ENCODE measurements at places on chromosomes 6 and 20. TPM values are rescaled to one million over a fixed set of nuclear protein-coding genes. Genes with fewer than 3 reads are reported as not detected.

DNA sequence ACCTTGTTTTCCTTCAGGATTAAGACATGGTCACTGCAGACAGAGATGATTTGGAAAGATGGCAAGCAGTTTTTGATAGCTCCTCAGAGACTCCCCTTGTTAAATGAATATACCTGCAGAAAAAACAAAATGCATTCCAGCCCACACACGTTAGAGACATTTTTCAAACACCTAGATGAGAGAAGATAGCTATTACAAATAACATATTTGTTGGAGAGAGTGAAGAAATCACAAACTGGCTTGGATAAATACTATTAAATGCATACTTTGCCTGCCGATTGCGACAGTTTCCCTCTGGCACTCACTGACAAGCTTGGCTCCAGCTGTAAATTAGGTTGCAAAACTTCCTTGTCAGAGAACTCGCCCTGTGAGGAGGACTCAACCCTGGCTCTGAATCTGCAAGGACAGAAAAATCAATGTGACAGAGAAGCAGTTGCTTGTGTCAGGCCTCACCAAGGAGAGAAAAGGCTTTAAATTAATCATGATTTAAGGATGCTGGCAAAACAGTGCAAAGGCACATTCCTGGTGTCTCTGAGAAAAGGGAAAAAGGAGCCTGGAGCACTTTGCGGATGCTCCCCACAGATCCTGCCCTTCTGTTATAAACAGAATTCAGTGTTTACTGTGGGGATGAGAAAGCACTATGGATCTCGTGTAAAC is 423.7 kb upstream of the MARCKS start:
- DNase-seq, result peak; percentile 18

- DNase-seq, result no peak
These were observed 301.2 kb downstream of the LRFN2 start for GRCh38 chr6:40285996-40286395.

DNA sequence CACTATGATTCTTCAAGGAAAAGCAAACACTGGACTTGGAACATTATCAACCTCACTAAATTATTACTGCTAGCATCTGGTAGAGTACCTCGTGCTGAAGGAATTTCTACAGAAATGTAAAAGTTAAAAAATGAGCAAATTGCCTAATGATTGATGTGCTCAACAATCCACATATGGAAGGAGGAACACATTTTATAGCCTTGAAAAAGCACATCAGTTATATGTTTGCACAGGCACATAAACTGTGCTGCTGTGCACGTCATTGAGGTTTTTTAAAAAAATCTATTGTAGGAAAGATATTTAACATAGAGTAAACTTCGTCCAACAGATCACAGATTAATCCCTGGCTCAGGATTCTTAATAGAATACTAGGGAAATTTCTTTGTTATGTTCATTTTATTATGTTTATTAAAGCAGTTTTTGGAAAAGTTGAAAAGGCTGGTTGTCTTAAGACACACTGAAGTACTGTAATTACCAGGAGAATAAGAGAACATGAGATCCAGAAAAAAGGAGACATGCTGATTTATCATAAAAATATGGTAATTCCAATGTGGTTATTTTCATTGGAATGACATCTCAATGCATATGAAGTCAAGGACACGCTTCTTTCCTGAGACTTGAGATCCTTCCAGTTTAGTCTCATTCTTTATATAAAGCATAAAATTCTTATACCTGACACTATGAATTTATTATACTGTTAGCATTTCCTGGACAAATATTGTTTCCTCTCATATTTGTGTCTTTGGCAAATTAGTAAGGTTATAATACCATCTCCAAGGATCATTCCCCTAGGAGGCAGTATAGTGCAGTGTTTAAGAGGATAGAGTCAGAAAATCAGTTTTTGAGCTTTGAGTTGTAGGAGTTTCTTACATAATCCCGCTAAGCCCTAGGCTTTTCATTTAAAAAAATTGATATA is 511.1 kb downstream of the TENT5A start:
- no peak for DNase-seq

DNA sequence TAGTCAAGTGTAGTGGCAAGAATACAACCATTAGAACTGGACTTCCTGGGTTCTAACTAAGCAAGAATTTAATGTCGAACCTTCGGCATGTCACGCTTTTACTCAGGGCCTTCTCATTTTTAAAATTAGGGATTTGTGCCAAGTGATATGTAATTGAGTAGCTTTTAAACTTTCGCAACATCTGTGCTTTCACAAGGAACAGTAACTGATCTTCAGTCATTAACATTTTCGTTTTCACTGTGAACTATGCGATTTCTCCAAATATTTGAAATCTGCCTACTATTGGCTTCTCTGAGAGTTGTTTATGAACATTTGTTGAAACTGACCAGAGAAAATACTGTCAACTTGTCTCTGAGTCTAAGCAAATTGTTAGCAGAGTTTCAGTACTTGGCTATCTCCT is 27.6 kb downstream of the GRM1 start:
- no peak for DNase-seq

MRAP2 gene
- total RNA-seq, result 4.7 TPM

CRISP3 gene
- total RNA-seq, result not detected
